ENCODE measurements at places on chromosomes 16 and 17.

DNA sequence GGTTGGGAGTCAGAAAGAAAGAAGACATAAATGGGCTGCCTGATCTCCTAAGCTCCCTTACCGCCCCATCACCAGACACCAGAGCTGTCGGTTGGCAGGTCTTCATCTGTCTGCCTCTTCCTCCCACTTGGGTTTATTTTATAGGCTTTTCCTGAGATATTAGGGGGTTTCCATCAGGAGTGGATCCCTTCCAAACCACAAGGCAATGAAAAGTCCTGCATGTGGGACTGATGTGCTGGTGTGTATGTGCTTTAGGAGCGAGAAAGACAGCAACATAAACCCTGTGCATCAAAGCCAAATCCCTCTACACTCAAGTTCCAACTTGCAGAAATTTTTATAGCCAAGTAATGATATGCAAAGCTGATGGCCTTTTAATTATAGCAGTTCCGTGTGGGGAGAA is 389.5 kb downstream of the SLC39A11 start:
- no peak for DNase-seq

DNA sequence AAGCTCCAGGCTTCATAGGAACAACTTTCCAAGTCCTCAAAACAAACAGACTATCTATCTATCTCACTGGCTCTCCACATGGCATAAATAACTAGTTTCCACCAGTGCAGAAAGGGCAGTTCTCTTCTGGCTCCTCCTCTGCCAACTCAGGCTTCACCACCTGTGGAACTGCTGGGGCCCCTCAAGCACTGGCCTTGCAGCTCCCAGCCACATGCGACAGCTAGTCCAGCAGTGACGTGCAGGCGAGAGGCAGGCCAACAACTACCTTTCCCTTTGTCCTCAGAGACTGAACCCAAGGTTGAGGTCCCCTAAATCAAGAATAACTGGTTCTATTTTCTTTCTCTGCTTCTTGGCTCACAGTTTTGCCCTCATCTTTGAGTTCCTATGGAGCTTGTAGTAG is 137.6 kb downstream of the AATF start:
- no peak for DNase-seq

DNA sequence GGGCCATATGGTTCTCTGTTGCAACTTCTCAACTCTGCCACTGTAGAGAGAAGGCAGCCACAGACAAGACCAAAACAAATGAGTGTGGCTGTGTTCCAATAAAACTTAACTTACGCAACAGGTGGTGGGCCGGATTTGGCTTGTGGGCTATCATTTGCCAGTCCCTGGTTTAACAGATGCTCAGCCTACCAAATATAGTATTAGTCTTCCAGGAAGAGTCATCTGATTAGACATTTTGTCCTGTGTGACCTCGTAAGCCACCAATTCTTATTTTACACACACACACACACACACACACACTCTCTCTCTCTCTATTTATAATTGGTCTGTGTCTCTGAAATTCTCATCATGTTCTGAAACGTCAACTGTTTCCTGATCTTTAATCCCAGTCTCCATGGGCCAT is 245.9 kb downstream of the XYLT1 start:
- no peak for DNase-seq

DNA sequence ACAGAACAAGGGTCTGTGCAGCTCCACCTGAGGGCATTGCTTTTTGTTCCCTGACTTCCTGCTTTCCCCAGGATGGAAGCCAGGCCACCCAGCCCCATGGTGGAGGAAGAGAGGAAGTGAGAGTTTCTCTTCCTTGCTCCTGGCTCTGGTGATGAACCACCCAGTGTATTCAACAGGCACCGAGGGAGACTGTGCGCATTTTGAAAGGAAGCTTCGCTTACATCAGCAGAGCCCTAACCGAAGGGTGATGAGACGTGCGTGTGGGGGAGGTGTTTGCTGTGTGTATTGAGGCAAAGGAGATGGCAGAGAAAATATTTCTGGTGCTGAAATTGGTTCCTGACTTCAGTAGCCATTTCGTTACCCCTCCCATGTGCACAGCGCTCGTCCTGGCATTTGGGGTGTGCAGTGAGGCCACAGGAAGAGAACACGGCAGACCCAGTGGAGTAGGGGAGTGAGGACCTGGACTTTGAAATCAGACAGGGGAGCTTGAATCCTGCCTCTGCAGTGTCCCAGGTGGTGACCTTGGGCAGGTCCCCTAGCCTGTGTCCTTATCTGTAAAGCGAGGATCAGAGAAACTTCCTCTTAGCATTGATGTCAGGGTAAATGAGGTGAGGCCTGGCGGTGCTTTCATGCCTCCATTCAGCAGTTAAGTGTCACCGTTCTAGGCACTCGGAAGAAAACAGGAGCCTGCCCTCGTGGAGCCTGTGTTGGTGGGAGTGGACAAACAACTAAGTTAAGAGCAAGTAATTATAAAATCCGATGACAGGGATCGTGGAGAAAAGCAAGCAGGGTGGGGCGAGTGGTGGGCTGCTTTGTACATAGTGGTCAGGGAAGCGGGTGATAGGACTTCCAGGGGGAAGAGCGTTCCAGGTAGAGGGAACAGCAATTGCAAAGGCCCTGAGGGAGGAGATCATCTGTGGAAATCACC is 7.4 kb downstream of the CMIP start:
- DNase-seq: peak; percentile 65

GRCh38 chr16:17166095-17166494 is 304.7 kb downstream of the XYLT1 start:
- no peak for DNase-seq

DNA sequence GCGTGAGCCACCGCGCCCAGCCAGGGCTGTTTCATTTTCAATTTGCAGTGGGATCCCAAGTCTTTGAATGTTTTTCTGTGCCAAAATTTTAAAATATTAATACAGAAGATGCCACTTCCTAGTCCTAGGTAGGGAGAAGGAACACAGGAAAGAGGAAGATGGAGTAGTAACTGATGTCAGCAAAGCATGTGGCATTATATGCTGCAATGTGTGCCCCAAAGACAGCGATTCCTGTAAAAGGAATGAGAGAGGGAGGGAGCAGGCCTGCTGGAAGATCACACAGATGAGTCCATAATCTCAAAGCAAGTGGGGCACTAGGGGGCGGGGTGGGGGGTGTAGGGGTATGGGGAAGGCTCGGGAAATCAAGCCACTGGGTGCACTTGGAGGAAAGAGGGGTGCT is 23.4 kb upstream of the SSTR2 start:
- DNase-seq: no peak

- no peak for DNase-seq
Observed at GRCh38 chr16:58425756-58426494, 33.7 kb downstream of the GINS3 start.

GRCh38 chr16:11446566-11447119 is 101.4 kb downstream of the RMI2 start:
- no peak for DNase-seq

DNA sequence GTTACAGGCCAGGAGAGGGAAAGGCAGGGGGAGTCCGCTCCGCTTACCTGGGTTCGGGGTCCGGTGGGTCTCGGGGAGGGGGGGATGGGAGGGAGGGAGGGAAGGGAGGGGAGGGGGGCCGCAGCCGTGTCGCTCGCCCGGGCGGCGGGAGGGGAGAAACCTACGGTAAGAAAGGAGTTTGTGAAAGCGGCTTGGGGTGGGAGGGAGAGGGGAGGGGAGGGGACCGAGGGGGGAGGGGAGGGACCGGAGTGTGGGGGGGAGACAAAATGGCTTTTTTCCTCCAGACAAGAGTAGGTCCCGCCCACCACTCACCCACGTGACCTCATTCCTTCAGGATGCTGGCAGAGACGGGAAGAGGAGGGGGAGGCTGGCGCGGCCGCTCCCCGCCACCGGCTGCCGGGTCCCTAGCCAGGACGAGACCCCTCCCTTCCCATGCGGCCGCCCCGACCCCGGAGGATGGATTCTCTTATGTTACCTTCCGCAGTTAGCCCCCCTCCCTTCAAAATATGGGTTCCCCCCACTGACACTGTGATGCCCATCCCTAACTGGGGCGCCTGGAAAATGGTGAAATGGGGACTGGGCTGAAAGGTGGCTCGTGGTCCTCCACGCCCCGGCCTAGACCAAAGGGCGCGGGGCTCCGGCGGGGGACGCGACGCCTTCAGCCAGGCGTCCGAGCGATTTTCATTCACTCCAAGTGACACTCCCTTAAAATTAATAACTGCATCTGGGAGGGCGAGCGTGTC is at the start of gene PCGF2:
Gene PCGF2, minus strand, starts transcription at position 188 of the 743 bp plus-strand sequence. CDS start 7,934 bp downstream, outside the sequence.
- DNase-seq: peak; percentile 98

- no peak for DNase-seq
Observed at GRCh38 chr16:53985861-53986260, 281.9 kb downstream of the FTO start.

DNA sequence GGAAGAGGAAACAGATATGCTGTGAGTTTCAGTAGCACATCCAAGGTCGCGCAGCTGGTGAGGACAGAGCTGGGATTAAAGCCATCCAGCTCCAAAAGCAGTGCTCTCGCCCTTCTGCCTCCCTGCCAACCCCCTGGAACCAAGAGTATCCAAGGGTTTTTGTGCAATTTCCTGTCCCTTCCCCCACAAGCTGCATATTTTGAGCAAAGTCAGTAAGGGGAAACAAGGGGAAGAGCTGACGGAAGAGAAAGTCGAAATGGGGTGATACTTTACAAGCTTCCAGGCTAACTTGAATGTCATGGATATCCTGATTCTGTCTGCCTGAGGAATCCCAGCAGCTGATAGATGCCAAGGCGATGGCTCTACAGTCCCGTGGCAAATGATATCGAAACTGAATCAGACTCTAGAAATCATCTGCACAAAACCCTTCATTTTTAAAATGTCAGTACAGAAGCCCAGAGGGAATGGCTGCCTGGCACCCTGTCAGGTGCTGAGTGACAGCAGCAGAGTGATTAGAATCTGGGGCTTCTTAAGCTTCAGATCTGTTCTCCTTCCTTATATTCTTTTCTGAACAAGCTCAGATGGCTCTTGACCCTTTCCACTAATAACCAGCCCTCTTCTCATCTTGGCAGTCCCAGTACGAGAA is 42.9 kb upstream of the TEKT3 start:
- DNase-seq: no peak

GRCh38 chr17:18044609-18045008 is 5.4 kb downstream of the GID4 start:
- no peak for DNase-seq

DNA sequence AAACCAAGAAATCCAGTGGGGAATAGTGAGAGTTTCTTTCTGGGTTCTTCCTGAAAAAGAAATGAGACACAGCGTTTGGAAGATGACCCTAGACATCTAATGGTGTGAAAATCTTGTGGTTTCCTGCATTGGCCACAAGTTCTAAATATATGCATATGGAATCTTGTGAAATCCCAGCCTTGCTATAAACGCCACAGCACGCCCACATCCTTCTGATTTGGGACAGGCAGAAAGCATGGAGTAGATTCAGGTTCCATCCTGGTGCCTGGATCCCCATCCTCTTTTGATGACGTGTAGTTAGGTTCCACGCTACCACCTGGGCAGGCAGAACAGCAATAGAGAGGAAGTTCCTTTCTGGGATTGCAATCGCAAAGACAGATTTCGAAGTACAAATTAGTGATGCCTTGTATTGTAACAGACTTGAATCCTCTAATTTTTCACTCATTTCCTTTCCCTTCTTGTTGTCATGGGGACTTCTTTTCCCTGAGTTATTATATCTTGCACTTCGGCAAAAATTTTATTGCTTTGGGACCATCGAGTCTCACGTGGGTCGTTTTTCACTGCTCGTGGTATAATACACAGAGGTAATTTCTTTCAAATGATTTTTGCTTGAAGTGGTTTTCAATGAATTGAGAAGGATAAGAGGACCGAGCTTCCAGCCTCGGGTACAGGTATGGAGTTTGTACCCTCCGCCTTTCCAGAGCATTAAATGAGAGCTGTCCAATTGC is 37.6 kb downstream of the HS3ST4 start:
- no peak for DNase-seq

DNA sequence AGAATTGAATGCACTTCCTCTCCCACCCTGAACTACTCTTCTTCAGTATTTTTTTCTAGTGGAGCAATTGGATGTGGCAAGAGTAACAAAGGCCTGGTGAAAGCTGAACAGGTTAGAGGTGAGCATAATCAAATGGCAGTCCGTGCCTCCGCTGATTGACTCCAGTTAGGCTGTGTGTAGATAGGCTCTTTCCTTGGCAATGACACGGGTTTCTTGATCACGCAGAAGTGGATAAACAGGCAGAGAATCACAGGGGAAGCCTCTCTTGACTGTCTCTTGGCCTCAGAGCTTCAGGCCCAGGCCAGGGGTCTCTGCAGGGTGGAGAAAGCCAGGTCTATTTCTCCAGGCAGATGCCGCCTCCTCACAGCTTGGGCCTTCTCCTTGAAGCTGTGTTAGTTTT is 4.2 kb downstream of the CD300LB start:
- DNase-seq: no peak

DNA sequence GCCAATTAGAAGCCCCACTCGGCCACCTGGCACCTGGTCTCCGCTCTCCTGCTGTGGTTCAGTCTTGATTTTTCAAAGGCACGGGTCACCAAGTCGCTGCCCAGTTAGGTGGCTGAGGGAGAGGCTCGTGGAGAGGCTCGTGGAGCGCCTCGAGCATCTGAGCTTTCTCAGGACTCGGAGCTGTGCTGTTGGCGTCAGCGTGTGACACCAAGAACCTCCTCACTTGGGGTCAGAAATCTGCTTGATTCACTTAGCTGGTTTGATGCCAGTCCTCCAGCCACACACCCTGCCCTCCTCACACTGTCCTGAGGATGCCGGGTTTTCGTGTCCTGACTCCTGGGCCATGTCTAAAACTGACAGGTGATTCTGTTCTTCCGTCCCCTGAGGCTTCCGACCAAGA is 82.6 kb downstream of the SOCS1 start:
- DNase-seq: no peak

GRCh38 chr16:70484867-70485266 is 30.5 kb downstream of the FCSK start:
- DNase-seq: no peak

GRCh38 chr17:62626719-62627218 is 701 bp upstream of the MRC2 start:
- peak; percentile 91 for DNase-seq

- DNase-seq: no peak
Observed at GRCh38 chr17:56885312-56885657, 28.6 kb downstream of the TRIM25 start.

DNA sequence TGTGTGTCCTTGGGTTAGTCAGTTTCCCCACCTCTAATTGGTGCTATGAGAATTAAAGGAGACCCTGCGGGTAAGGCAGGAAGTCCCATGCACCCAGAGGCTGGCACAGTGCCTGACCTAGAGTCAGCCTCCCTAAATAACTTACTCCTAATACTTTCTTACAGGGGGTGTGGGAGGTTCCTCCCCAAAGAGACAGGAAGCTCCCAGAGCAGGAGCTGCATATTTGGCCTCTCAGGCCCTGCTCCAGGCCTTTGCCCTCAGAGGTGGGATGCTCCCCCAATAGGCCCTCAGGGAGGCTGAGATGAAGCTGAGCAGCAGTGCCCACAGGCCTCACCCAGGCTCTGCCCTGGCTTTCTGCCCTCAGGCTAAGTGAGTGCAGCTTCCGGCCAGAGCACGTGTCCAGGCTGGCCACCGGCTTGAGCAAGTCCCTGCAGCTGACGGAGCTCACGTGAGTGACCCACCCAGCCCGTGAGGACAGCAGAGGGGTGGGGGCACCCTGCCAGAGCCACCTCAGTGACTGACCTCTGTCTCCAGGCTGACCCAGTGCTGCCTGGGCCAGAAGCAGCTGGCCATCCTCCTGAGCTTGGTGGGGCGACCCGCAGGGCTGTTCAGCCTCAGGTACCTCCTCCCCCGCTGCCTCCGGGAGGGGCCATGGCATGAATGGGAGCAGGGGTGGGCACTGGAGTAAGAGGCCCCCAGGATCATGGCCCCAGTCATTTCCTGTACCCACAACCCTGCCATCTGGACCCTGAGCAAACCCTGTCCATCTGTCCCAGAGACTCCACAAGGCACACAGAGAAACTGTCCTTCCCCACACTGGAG is 31.1 kb upstream of the CPNE2 start:
- no peak for DNase-seq

All from mesendoderm (in vitro differentiated cells).